ENCODE measurements at places on chromosomes 12 and 14.

- no peak for DNase-seq
These were observed 17.1 kb downstream of the GSC start for GRCh38 chr14:94752591-94753436.

GRCh38 chr12:29945904-29946303 lies 162.2 kb upstream of the TMTC1 start:
- no peak for DNase-seq

DNA sequence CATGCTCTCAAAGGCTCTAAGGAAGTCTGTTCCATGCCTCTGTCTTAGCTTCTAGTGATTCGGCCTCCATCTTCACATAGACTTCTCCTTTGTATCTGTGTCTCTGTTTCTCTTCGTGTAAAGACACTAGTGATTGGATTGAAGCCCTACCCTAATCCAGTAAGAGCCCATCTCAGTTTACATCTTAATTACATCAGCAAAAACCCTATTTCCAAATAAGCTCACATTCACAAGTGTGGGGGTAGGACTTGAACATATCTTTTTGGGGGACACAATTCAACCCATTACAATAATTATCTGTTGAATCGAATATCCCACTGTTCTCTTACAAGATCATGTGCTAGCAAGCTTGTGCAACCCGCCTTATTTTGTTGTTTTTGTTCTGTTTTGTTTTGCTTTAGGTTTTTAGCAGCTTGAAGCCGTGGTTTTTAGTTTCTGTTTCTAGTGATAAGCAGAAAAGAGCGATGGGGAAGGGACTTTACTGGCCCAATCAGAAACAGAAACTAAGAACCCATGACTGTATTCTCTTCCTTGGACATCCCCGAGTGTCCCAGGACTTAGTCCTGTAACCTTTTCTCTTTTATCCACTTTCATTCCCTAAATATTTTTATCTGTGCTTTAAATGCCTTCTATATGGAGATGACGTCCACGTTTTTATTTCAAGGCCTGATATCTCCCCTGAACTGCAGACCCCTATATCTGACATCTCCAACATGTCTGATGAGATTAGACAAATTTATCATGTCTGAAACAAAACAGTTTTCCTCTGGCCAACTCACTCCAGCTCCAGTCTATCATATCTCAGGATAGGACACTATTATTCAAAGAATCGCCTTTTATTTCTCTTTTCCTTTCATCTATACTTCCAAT lies 353.0 kb downstream of the CCDC91 start:
- no peak for DNase-seq

DNA sequence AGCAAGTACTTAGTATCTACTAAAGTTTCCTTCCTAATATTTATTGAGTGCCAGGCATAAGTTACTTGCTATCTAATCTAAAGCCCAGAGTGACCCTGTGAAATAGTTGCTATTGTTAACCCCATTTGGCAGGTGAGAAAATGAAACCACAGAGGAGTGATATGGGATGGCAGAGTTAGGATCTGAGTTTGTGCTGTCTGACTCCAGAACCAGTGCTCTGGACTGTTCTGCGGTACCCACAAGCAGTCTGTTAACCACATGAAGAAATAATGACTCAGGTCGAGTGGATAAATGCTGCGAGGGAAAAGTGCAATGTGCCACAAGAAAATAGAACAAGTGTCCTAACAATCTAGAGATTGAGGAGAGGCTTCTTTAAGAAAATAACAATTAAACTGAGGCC lies 60.7 kb upstream of the GZMB start:
- DNase-seq = no peak

DNA sequence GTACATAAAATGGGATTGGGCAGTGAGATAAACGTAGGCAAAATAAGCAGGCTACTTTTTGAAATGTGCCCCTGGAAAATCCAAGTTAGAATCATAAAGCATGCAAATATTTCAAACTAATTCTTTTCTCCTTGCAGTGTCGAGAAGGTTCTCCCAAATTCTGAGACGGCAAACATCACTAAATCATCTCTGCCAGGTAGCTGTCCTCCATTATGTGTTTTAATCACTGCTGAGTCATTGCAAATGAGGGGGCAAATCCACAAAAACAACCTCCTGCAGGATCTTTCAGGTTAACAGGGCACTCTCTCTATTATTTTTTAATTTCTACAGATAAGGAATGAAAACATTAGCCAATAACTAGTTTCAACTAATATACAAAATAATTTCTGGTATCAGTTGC lies 63.2 kb upstream of the RIC8B start:
- DNase-seq = no peak

GRCh38 chr14:102154821-102155549 lies 15.3 kb downstream of the WDR20 start:
- DNase-seq = no peak

GRCh38 chr14:90556012-90556477 lies 159.2 kb downstream of the CALM1 start:
- DNase-seq = no peak

DNA sequence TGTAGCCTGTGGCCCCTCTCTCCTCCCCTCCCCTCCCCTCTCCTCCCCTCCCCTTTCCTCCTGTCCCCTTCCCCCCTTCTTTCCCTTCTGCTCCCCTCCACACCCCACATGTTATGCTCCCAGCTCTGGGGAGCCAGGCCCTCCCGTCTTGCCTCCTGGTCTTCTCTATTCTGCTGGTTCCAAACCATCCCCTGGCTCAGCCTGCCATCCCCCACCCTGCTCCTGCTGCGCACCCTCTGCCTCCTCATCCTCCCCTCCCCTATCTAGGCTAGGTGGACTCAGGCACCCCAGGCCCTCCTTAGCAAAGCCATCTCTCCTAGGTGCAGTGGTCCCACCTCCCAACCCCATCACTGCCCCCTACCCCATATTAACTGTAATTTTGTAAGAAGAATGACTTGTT lies 99.5 kb downstream of the CALM1 start:
- no peak for DNase-seq

- DNase-seq = no peak
These were observed 39.2 kb downstream of the BCL11B start for GRCh38 chr14:99232714-99233214.

Data from stimulated activated CD4-positive, alpha-beta T cell treated with anti-CD3 and anti-CD28 coated beads, Interleukin-4, amount 100 ng/mL, for 24 hours (primary cell).